Endodermal cell (in vitro differentiated cells): ENCODE measurements at places on chromosomes 4 and X.
A peak's percentile ranks its signal among the peaks of the same experiment; 100 is the strongest.

GRCh38 chrX:143095321-143095720, 69.6 kb downstream of the SPANXN4 start:
- no peak for DNase-seq

- no peak for DNase-seq
These were observed 69.4 kb upstream of the AGA start for GRCh38 chr4:177511611-177512010.

GRCh38 chr4:17884063-17884462, 73.3 kb downstream of the NCAPG start:
- DNase-seq, result no peak

DNA sequence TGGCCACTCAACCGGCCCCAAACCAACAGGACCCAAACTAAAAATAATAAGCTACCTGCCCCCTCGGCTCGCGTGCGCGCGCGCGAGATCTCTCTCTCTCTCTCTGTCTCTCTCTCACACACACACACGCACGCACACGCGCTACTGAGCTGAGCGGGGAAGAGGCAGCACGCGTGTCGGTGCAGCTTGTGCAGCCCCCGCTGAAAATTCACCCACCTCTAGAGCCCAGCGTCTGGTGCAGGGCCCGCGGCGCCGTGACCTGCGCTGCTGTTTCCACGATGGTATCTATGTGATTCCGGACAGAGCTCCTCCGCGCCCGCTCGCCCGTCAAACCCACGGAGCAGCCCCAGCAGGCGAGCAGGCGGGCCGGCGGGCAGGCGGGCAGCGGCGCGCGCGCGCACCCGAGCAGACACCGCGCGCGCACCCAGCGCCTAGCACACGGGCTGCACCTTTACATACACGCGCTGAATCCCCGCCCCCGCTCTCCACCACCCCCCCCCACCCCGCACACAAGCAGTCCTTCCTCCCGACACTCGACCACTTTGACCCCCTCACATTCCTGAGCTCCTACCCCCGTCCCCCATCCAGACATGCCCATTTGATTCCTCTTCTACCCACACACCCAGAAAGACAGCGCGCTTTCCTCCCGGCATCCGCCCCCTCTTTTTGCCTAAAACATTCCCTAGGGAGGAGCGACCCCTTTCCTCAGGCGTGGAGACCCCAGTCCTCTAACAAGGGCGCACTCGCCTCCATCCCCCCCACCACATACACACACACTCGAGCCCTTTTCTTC, 1.0 kb downstream of the SLITRK4 start:
- peak; percentile 66 for DNase-seq

DNA sequence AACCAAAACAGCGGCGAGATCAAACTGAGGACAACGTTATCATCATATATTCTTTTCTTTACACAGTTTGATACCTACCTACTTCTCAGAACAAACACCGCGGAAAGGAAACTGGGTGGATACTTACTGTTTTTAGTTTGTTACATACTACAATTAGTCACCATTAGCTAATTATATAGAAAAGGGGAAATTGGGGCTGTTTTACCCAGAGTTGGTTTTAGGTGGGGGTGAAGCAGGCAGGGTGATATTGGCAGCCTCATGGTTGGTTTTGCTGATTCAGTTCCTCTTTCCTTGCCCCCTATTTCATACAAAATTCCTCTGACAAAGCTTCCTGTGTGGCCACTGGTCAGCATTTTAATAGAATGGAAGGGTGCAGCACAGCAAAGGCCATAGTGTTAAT, 77.8 kb downstream of the SORBS2 start:
- DNase-seq, result no peak

GRCh38 chrX:132639446-132639845, 150.6 kb upstream of the MBNL3 start:
- no peak for DNase-seq

GRCh38 chrX:44675362-44676024, 132.8 kb upstream of the FUNDC1 start:
- DNase-seq, result peak; percentile 38

DNA sequence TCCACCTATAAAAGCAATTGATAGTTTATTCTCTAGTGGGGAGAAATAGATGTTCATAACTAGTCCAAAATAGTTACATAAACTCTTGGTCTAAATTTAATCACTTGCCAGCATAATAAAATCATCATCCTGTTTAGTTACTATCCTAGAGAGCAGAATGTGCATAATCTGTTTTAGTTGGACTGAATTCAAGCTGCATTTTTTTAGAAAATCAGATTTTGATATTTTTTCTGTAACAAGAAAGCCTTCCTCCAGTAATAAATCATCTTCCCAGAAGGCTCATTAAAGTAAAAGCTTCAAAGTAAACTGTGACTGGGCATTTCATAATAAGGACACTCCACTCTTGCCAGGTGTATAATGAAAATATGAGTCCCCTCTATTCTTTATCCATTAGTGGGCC, 453.1 kb downstream of the TRAM1L1 start:
- no peak for DNase-seq

DNA sequence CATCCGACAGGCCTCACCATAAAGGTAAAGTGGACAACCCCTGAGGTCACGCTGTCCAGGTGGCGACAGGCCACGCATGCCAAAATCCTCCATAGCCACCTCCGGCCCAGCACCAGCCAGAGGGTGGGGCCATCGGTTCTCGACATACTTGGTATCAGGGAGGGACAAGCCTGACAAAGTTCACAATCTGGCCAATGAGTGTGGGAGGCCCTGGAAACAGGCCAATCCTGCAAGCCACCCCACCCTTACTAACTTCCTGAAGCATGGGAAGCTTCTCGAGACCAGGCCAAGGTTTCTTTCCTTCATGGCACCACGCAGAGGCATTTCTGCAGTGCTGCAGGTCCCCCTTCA, 73.8 kb downstream of the MTMR1 start:
- DNase-seq, result peak; percentile 57

DNA sequence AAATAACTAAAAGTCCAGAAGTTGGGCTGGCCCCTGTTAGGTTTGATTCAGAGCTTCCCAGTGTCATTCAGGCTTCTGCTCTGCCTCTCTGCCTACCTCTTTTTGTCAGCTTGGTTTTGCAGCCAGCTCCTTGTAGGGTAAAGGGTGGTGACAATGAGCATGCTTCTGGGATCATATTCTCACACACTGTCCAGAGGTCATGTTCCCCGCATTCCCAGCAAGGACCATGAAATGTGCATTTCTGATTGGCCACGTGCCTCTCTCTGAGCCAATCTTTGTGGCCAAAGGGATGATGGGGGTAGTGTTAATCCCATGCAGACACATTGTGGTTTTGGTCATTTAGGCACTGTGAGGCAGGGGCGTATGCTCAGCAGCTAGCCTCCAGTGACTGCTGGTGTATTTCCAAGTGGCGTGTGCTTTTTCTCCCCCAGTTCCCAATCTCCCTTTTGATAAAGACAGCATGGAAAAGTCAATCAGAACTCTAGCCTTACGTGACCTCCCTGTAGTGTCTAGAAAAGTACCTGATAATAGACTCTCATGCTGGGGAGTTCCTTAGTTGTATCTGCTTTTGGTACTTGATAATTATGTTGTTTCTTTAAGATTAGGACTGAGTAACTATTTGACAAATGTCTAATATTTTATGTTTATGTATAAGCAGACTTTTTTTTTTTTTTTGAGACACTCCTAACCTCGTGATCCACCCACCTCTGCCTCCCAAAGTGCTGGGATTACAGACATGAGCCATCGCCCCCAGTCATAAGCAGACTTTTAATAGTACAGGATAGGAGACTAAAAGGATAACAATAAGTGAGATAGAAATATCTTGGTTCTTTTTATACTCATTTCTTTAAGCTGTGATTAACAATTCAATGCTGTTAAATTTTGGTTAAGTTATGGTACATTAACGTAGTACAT, 57.8 kb downstream of the KIAA0232 start:
- no peak for DNase-seq

- DNase-seq, result no peak
These were observed 56.3 kb downstream of the ATP8A1 start for GRCh38 chr4:42600578-42600977.

DNA sequence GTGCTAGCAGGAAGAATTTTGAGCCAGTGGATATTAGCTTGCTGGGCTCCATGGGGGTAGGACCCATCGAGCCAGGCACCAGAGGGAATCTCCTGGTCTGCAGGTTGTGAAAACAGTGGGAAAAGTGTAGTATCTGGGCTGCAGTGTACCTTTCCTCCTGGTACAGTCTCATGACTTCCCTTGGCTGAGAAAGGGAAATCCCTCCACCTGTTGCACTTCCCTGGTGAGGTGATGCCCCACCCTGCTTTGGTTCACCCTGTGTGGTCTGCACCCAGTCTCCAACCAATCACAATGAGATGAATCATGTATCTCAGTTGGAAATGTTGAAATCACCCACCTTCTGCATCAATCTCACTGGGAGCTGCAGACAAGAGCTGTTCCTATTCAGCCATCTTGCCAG, 341.4 kb upstream of the IRS4 start:
- DNase-seq, result no peak

DNA sequence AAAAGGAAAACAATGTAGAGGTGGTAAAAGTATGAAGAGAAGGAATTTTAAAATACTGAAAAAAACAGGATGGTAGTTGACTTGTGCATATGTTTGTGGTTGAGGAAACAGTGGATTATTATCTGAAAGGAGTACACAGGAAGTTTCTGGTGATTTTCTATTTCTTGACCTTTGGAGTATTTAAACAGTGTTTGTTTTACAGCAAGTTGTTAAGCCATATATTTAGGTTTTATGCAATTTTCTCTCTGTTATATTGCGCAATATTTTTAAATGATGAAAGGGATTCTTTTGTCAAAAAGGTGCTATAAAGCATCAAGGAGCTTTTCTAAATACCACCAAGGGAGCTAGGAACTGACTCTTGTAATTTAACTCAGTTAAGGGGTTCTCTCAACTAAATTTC, 343.1 kb upstream of the MAOA start:
- DNase-seq, result no peak

DNA sequence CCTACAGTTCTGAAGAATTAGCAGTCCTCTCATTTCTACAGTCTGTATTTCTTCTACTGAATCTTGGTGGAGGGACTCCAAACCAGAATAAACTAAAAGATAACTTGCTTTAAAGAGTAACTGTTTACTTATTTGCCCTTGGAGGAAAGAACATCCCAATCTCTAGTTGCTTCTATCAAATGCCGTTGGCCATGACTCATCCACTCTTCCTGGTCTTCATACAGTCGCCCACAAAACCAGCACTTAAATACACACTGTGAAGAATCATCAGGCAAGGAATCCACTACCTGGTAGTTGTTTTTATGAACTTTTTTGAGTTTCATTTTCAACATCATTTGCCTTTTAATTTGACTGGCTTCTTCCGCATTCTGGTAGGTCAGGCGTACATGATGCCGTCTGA, 14.2 kb downstream of the ZNF518B start:
- no peak for DNase-seq
